ENCODE measurements at places on chromosomes 2 and 18. TPM values are rescaled to one million over a fixed set of nuclear protein-coding genes. Genes with fewer than 3 reads are reported as not detected.

Gene SCYGR4
- total RNA-seq = not detected

Gene CCDC68
- total RNA-seq = 2.7 TPM

DNA sequence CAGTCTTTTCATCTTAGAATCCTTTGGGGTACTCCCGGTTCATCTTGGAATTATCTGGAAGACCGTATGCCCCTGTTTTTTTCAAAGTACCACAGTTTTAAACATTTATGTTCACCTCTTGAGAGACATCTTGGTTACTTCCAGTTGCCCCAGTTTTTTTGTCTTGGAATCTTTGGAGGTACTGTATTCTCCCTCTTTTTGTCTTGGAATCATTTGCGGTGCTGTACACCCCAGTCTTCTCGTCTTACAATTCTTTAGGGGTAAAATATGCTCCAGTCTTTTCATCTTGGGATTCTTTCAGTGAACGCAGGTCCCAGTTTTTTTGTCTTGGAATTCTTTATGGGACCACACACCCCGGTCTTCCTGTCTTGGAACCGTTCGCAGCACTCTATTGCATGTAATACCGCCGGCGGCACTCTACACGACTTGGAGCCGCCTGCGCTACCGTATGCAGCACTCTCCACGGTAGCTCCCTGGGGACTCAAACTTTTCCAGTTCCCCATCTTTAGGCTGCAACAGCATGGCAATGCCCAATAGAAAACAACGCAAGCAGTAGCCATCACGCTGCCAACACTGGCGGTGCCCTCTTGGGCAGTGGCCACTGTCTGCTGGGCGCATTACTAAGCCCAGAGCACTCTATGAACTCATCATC, 21.2 kb upstream of the ZDBF2 start:
- DNase-seq = no peak

DNA sequence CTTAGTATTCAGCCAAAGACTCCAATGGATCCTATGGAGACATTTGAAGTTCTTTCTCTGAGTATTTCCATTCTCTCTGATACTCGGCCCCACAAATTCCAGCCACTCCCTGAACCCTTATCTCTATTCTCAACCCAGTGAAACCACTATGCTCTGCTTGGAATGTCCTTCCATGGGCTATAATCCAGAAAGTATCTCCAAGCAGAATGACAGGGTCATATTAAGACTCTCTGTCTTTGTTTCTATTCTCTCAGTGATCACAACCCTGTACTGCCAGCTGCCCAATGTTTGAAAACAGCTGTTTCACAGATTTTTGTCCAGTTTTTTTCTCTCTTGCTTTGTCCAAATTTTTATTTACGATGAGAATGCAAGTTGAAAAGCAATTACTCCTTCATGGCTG, 21.9 kb downstream of the CHMP3 start:
- no peak for DNase-seq

Gene DNER
- 2.7 TPM for total RNA-seq

DNA sequence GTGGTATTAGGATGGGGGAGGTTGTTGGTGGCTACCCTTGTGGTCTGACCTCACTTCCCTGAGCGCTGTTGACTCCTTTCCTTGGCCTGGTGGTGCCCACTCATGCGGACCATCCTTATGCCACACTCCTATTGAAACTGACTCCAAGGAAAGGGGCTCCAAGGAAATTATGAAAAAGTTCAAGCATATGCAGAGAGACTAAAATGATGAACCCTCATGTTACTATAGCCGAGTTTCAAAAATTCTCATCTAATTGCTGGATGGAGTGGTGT, 96.2 kb upstream of the STPG4 start:
- no peak for DNase-seq

- DNase-seq = peak; percentile 100
Observed at GRCh38 chr2:223465793-223466192, 136.4 kb downstream of the SCG2 start.

DNA sequence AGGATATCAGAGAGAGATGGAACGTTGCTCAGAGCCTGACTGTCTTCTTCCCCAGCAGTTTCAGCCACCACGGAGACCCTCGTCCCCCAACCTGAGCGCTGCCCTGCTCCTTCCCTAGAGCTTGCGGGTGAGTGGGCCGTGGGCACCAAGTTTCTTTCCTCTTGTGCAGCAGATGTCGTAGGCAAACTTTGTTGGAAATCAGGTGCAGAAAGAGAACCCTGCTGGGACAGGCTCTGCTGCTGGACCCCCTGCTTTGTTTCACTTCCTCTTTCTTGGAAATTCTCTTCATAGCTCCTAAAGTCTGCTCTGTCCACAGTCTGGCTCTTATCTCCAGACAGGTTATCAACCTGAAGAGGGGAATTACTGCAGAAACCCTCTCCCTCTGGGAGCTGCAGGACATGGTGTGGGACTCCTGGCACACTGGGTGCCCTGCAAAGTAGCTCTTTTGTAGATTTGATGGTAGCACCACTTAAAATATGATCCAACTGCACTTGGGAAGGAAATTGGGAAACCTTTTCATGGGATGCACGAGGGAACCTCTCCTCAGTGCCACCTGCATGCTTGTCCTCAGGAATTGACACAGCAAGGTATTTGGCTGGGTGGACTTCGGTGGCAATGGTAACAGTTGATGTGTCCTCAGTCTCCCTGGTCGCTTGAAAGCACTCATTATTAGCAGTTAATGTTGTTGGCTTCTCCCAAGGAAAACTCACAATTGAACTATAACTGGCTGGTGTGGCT, 92.2 kb downstream of the ALPK2 start:
- no peak for DNase-seq

GRCh38 chr2:210839450-210839849, 283.1 kb downstream of the CPS1 start:
- DNase-seq = no peak

DNA sequence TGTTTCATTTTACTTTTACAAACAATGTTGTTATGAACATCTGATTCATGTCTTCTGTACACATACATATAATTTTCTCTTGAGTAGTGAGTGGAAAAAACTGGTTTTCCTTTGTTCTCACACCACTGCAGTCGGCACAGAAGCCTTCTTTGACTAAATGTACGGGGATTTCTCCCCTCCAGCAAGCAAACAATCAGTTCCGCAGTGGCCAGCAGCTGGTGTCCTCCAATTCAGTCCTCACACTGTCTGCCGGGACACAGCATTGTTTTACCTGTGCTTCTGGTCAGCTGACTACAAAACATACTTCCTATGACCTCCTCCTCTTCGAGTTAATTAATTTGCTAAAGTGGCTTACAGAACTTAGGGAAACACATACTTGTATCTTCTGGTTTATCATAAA, 202.8 kb downstream of the WDR7 start:
- no peak for DNase-seq

GRCh38 chr2:82023710-82024109, 1719.2 kb upstream of the LRRTM1 start:
- no peak for DNase-seq

Gene CXCR4
- total RNA-seq = 0.17 TPM

- DNase-seq = no peak
Observed at GRCh38 chr2:158305501-158305900, 151.1 kb downstream of the CCDC148 start.

DNA sequence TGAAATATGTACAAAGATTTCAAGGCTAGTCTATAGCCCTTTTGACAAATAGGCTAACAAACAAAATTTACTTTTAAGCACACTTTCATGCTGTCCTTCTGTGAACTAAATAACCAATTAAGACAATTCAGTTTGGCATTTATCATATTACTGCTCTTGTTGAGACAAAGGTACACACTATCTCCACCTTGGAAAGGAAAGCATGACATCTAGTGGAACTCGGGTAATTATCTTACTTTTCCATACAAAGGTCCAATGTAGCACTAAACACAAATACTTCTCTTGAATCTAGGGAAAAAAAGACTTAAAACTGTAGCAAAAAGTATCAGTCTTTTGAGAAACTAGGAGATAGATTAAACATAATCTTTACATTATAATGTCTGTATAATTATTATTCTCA, 125.0 kb upstream of the CD226 start:
- DNase-seq = no peak

DNA sequence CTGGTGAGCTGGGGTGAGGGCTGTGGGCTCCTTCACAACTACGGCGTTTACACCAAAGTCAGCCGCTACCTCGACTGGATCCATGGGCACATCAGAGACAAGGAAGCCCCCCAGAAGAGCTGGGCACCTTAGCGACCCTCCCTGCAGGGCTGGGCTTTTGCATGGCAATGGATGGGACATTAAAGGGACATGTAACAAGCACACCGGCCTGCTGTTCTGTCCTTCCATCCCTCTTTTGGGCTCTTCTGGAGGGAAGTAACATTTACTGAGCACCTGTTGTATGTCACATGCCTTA, 10.5 kb downstream of the PROC start:
- DNase-seq = no peak

Data from epithelial cell of proximal tubule (primary cell).